ENCODE measurements at places on chromosomes 2 and 18.
A peak's percentile ranks its signal among the peaks of the same experiment; 100 is the strongest.

DNA sequence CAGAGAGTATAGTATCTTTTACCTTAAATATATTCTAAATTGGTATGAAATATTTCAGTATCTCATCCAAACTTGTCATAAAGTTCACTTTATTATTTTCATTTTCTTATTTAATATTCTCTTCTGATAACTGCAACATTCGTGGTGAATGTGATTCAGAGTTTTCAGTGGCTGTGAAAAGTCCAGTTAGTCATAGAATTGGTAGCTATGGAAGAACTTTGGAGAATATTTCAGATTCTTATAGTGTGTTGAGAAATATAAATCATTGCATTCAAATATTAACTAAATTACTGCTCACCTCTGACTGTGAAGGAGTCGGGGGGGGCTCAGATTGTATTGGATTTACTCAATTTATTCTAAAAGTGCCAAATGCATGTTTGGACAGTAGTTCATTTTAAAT, 178.6 kb upstream of the VWC2L start:
- H3K27ac ChIP-seq, result no peak overlapping the region
- H3K36me3 ChIP-seq, result no peaks in the 10 kb centered on the region
- no peak for DNase-seq
- no peaks in the 10 kb centered on the region for H3K4me1 ChIP-seq

DNA sequence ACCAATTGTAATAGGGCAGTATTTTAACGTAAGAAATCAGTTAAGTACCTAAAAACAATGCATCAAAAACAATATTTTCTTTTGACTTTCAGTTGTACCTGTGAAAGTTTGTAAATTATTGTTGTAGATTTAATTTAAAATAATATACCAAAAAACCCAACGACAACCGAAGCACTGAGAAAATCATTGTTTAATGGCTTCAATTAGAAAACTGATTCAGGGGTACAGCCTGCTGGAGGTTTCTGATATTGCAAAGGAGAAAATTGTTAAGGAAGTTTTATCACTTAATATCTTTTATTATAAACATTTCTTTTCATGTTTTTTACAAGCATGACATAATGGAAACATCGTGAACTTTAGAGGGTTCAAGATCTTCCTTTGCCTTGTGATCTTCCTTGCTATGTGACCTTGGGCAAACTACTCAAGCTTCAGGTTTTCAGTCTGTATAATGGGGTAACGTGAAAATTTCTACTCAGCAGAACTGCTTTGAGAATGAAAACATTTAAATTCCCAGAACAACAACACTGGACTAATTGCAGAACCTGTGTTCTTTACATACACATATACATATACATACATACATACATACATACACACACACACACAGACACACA, 76.3 kb upstream of the GLS start:
- H3K4me1 ChIP-seq, result no peaks in the 10 kb centered on the region
- no peaks in the 10 kb centered on the region for H3K36me3 ChIP-seq
- no peak overlapping the region for H3K4me3 ChIP-seq
- no peak overlapping the region for H3K27ac ChIP-seq
- no peak for DNase-seq

- peak; percentile 68 for DNase-seq
- H3K4me1 ChIP-seq, result peaks cover 17% of the 10 kb centered on the region
- H3K4me3 ChIP-seq, result peak overlapping the region; percentile 81
These were observed 773 bp downstream of the CMPK2 start for GRCh38 chr2:6864923-6865345.

DNA sequence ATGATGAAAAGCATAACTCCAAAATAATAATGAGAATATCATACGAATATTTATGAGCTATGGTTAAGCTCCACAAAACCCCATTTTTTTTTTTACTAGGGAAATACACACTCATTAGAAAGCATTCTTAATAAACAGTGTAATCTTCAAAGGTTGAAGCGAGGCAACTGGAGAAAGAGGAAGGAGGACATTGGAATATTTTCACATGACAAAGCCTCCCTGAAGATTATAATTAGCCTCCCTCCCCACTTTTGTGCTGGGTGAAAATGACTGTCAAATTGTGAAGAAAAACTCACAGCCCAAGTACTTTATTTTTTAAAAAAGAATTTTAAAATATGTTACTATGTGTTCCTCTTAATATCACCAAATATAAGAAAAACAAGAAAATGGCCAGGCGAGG, 64.1 kb upstream of the NFU1 start:
- H3K36me3 ChIP-seq, result peaks cover 52% of the 10 kb centered on the region
- H3K27ac ChIP-seq, result no peak overlapping the region
- H3K4me3 ChIP-seq, result no peak overlapping the region
- DNase-seq, result no peak
- H3K27me3 ChIP-seq, result no peaks in the 10 kb centered on the region

DNA sequence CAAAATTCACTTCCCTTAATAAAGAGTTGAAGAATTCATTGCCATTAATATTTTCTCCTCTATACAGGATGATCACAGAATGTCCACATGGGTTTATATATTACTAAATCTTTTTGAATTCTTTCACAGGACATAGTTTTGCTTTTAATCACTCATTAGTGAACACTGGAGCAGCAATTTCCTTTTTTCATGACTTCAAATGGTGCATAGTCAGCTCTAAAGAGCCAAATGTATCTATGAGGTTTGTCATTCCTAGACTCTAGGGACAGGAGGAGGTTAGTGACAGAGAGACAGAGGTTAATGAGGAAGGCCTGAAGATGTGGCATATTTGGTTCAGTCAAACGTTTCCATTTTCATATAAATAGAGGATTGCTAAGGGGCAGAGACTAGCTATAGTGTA, 111.8 kb downstream of the FSHR start:
- H3K27me3 ChIP-seq, result no peaks in the 10 kb centered on the region
- H3K4me1 ChIP-seq, result no peaks in the 10 kb centered on the region
- no peak overlapping the region for H3K27ac ChIP-seq
- H3K36me3 ChIP-seq, result no peaks in the 10 kb centered on the region

- no peak for DNase-seq
- H3K27ac ChIP-seq, result no peak overlapping the region
- no peaks in the 10 kb centered on the region for H3K4me1 ChIP-seq
- no peaks in the 10 kb centered on the region for H3K27me3 ChIP-seq
These were observed 38.9 kb downstream of the AKAIN1 start for GRCh38 chr18:5158172-5158571.

- no peak overlapping the region for H3K27ac ChIP-seq
- no peak for DNase-seq
- H3K4me1 ChIP-seq, result no peaks in the 10 kb centered on the region
- no peaks in the 10 kb centered on the region for H3K27me3 ChIP-seq
- no peak overlapping the region for H3K4me3 ChIP-seq
These were observed 644.6 kb upstream of the RAB6C start for GRCh38 chr2:129334696-129335410.

DNA sequence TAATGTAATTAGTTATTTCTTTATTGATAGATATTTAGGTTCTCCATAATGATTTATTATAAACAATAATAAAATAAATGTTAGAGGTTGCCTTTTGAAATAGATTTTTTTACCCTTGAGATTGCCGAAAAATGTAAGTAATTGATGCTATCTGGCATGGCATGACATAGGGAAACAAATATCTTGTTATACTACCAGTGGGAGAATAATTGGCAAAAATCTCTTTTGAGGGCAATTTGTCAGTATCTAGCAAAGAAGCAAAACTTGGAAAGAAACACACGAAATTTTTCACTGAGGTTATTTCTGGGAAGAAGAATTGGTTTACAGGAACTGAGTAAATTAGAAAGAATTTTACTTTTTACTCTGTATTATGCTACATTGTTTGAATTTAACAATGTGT, 547.2 kb upstream of the SETBP1 start:
- H3K4me1 ChIP-seq, result no peaks in the 10 kb centered on the region
- H3K36me3 ChIP-seq, result no peaks in the 10 kb centered on the region
- no peaks in the 10 kb centered on the region for H3K27me3 ChIP-seq
- DNase-seq, result no peak
- no peak overlapping the region for H3K4me3 ChIP-seq
- H3K27ac ChIP-seq, result no peak overlapping the region

- peaks cover 9% of the 10 kb centered on the region for H3K4me1 ChIP-seq
- H3K4me3 ChIP-seq, result peak overlapping the region; percentile 48
- H3K36me3 ChIP-seq, result no peaks in the 10 kb centered on the region
- peak; percentile 61 for DNase-seq
- no peaks in the 10 kb centered on the region for H3K27me3 ChIP-seq
These were observed 13.7 kb downstream of the PDCD1 start for GRCh38 chr2:241844831-241845578.
